ENCODE measurements at places on chromosomes 4 and X.

GRCh38 chr4:26864899-26865298 lies 4.3 kb downstream of the STIM2 start:
- no peak for DNase-seq

GRCh38 chr4:128854433-128854832 lies 44.9 kb downstream of the JADE1 start:
- DNase-seq = no peak

GRCh38 chr4:183905593-183906488 lies 734 bp downstream of the STOX2 start:
- DNase-seq = no peak

DNA sequence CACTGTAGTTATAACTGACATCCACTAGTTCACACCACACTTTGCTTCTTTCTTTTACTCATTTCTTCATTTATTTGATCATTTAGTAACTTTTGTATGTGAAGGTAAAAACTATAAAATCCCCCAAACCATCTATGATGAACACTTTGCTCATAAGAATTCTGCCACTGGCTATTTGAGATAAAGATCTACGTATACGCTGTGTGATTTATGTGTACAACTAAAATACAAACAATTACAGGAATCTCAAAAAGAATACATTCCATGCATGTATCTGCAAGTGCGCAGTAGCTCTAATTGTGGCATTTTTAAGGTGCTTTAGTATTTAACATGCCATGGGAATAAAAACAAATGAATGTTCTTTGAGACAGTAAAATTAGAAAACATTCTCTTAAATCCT lies 156.9 kb upstream of the NAP1L5 start:
- DNase-seq = no peak

GRCh38 chr4:63296773-63297172 lies 1112.5 kb downstream of the TECRL start:
- DNase-seq = no peak

DNA sequence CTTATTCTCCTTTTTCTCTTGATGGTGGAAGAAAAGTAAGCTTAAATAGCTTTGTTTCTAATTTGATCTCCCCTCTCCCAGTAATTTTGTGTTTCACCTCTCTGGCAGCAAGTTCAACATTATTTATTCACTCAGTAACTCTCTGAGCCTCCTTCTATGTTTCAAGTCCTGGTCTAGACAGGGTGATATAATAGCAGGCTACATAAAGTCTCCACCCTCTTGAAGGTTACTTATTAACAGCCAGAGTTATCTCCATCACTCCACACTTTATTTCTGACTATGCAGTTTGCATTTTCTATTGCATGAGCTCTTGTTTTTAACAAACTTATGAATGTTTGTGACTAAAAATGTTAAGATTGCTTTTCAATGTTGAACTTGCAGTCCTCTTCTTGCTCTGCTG lies 17.8 kb upstream of the ANOS1 start:
- DNase-seq = no peak

GRCh38 chrX:21939906-21940305 lies 603 bp upstream of the SMS start:
- no peak for DNase-seq

DNA sequence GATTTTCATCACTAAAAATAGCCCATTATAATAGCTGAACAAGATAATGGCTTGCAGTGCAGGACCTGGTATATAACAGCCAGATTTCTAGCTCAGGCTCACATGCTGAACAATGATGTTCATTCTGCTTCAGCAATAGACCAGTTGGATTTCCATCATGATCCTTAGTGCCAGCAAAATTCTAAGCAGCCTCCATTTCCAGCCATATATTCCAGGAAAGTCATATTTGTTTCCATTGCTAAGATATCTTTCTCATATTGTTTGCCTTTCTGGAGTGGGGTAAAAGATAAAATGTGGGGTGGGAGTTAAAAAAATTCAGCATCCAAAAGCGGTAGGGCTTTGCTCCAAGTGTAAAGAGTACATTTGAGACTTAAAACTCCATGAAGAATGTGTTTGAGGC lies 2344.1 kb downstream of the PCDH7 start:
- DNase-seq = no peak

DNA sequence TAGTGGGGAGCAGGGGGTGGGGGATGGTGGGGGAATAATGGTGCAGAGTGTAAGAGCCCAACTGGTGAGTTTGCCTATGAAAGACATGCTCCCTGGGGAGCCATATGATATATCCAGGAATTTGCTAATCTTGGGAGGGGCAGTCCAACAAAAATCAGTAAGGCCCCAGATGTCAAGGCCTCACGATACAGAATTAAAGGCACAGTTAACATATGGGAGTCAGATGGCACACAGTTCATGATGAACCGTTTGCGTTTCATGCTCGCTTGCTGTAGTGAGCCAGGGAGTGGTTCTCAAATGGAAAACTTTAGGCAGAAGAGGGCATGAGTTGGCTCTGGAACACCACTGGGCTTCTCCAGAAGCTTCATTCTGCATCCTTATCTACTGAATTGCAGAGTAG lies 33.9 kb upstream of the VCX2 start:
- DNase-seq = no peak

Data from stimulated activated CD8-positive, alpha-beta memory T cell treated with anti-CD3 and anti-CD28 coated beads, Interleukin-4, amount 100 ng/mL, for 1 hour (primary cell).